ENCODE measurements at places on chromosomes 7 and 10. TPM values are rescaled to one million over a fixed set of nuclear protein-coding genes. Genes with fewer than 3 reads are reported as not detected.

The FAM25G gene
- total RNA-seq: not detected

The POLR2J2 gene
- total RNA-seq: 0.28 TPM

The CCDC172 gene
- not detected for total RNA-seq

The PAX4 gene
- not detected for total RNA-seq

The CYP3A4 gene
- total RNA-seq: not detected

Data from A549 treated with GW870086 at 1 μM for 4 hours (cell line).